CD4-positive, alpha-beta T cell treated with Interleukin-10 for 1 hour (primary cell): ENCODE measurements at places on chromosomes 2 and 18.
A peak's percentile ranks its signal among the peaks of the same experiment; 100 is the strongest.

- no peak for DNase-seq
Observed at GRCh38 chr2:241155936-241156335, 5.7 kb downstream of the PPP1R7 start.

DNA sequence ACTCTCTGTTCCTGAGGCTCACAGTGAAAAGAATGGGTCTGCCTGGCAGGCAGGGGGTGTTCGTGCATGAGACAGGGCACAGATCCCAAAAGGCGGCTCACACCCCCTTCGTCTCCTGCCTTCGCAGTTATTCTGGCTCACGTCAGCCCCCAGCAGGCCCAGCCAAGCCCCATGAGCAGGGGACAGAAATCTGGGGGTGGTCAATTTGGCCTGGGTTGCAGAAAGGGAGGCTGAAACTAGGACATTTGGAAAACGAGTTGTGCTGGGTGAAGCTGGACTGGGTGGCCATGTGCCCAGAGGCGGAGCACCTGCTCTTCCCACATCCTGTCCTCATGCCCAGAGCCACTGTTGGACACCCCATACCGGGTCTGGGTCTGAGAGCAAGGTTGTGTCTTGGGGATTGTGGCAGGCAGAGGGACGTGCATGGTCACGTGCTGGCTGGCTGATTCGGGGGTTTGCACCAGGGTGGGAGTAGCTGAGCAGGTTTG is 99.0 kb upstream of the MCFD2 start:
- no peak for DNase-seq

- DNase-seq: peak; percentile 46
Observed at GRCh38 chr2:10080536-10081304, 509 bp upstream of the CYS1 start.

DNA sequence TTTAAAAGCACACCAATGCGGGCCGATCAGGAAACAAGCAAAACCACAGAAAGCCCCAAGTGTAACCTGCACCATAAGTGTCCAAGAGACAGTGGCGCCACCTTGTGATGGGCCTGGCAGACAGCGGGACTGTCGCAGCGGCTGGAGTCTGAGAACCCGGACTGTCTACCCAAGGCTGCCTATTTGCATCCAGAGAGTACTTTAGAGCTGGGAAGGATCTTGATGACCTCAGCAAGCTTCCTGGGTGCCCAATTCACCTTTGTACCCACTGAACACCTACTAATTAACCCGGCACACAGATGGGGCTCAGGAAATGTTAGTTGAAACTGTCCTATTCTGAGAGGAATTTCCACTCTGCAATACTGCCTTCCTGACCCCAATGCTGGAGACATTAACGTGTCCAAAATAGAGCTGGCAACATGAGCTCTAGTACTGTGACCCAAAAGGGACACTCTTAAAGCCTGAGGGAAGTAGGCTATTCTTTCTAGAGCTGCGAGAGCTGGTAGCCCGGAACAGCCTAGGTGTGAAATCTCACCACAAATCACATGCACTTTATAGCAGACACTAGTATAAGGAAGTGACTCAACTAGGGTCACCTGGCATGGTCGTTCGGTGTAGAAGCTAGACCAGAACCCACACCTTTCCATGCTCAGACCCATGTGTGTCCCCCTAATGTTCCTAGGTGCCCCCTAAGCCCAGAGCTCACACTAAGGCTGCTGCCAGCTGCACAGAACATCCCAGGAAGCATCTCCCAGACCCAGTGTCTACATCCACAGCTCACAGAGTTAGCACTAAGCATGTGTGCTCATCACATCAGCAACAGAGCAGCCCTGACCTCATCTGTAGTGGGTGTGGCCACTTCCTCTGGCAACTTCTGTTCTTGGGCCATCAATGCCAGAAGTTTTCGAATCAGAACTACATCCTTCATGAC is 25.4 kb downstream of the POLR1A start:
- peak; percentile 85 for DNase-seq

DNA sequence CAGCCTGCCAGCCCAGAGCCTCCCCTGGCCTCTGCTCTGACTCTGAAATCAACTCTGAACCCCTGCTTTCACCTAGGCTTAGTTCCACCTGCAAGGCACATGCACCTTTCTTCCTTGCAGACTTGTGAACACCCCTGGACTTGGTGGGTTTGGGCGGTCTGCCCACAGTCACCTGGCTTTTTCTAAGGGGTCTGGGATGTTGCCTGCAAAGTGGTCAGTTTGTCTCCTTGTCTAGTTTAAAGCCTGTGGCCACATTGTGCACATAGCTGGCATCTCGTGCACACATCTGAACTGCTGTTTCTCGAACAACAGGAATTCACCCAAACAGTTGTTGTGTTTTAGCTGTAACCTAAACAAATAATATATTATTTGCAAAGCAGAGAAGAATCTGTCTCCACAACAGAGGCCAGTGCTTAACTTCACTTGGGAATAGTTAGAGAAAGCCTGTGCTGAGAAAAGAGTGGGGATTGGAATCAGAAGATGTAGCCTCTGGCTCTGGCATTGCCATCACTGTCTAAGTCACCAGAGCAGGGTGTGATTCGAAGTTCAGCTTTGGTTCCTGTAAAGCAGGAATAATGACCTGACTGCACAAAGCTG is 108.5 kb downstream of the TMEM18 start:
- DNase-seq: no peak

GRCh38 chr18:26926066-26926675 is 60.7 kb upstream of the AQP4 start:
- DNase-seq: no peak

DNA sequence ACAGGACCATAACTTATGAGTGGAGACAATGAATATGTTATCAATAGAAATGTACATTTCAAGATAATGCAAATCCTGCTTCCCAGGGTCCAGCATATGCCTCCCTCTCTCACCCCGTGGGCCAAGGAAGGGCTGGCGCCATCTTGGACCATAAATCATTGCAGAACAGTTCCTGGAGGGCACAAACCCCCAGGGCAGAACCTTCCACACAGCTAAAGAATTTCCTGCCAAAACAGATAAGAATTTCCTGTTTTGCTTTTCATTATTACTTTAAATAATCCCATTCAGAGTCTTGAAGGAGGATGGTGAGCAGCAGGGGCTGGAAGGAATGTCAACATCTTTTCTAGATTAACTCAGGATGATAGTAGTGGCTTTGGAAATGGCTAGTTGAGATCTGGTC is 53.7 kb downstream of the EHD3 start:
- no peak for DNase-seq

DNA sequence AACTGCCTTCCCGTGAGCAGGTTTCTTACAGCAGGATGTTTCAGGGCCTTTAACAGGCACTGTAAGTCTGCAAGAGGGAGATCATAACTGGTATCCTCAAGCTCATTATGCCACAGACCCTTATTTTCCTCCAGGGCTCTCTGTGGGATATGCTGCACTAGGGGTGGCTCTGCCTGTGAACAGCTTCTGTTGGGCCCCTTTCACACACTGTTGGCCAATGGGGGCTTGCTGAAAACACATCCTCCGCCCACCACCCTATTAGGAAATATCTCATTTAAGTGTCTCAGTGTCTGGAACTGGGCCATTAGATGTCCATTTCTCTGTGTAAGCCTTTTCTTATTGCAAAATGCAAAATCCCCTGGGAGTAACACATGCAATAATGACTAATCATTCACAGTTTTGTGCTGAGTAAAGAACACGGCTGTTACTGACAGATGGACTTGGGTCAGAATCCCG is 414.3 kb upstream of the HS6ST1 start:
- no peak for DNase-seq

- no peak for DNase-seq
Observed at GRCh38 chr2:71210292-71210691, 16.6 kb downstream of the PAIP2B start.

DNA sequence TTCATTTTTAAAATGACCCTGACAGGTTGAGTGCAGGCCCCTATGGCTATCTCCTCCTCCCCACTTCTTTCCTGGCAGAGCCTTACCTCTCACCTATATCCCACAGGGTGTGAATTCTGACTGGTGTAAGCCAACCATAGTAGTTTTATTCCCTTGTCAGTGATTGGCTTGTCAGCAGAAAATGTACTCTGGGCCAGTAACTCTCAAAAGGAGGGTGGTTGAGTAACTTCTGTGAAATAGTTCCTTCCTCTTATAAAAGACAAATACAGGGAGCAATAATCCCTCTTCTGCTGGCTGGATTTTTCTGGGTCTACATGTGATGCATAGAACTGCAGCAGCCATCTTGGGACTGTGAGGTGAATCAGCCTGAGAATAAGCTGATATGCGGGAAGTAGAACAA is 83.4 kb downstream of the RAPH1 start:
- no peak for DNase-seq

- DNase-seq: no peak
Observed at GRCh38 chr2:27094353-27094984, 7.9 kb downstream of the KHK start.

- DNase-seq: no peak
Observed at GRCh38 chr2:241189093-241189855, 797 bp downstream of the ANO7 start.
